ENCODE measurements at places on chromosomes 6 and 20.

DNA sequence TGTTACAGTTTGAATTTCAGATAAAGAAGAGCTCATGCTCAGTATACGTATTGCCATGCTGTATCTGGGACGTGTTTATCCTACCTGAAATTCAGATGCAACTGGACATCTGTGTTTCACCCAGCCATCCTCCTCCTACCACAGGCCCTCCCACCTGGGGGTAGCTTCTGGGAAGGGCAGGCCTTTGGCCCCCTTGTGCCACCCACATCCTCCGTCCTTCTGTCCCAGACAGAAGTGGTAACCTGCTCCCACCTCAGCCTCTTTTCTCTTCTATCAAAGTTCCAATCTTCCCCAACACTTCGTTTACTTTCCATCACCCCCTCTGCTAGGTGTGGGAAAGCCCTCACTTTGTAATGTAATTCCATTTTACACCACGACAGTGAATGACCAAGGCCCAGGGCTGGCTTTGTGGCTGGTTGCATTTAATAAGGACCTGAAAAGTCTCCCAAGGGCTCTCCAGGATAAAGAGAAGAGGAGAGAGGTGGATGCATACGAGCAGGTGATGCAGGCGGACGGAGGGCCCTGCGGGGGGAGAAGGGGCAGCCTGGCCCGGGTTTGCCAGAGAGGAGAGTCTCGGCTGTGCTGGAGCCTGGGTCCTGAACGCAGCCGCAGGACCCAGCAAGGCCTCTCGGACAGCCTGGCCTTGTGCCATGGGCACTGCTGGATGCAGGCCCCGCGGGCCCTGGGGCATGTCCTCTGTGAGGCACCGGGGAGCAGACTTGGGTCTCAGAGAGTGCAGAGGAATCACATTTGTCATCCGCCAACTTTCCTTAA is 98.4 kb downstream of the PSMB1 start:
- DNase-seq, result no peak

DNA sequence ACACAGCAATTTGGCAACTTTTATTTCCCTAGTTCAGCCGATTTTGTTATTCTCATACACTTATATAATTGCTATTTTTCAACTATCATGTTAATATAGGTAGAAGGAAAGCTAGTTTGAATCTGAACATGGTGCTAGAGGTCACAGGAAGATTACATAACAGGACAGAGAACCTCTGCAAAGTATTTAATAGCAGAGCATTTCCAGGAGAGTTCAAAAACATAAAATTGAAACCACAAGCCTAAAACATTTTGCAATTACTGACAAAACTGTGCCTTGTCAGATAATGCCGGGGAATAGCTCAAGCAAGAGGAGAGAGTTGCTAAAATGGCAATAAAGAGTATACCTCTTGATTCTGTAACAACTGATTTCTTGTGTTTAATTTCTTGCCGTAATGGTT is 70.8 kb downstream of the TFAP2B start:
- no peak for DNase-seq

- DNase-seq, result no peak
Observed at GRCh38 chr6:90384720-90385119, 88.1 kb upstream of the BACH2 start.

DNA sequence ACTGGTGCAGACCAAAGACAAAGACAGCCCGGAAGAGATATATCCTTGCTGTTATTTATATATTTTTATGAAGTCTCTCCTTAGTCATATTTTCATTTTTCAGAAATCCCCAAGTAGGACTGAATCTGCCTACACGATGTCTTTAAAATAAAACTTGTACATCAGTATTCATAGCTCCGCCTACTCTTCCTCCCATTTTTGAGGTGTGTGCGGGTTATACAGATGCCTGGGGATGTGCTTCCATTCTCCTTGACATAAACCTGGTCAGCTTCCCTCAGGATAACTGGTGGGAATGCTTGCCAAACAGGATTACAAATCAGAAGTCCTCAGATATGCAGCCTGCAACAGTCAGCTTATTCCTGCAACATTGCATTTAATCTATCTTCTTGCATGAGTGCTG is 264.2 kb downstream of the PHACTR1 start:
- DNase-seq, result no peak

DNA sequence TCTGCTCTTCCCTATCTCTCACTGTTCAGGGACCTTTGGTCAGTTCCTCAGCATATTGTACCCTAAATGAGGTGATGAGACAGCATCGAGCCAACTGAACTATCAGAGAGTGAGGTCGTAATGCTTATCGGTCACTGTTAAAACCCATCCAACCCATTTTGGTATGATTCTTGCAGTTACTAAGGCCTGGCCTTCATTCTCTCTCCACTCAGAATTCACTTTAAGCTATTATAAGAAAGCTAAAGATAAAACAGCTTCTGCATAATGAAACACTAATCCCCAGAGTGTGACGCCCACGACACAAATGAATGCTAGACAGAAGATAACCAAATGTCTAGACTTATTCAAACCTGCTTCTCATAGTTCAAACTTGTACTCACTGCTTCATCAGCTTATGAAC is 175.8 kb downstream of the GMPR start:
- no peak for DNase-seq

DNA sequence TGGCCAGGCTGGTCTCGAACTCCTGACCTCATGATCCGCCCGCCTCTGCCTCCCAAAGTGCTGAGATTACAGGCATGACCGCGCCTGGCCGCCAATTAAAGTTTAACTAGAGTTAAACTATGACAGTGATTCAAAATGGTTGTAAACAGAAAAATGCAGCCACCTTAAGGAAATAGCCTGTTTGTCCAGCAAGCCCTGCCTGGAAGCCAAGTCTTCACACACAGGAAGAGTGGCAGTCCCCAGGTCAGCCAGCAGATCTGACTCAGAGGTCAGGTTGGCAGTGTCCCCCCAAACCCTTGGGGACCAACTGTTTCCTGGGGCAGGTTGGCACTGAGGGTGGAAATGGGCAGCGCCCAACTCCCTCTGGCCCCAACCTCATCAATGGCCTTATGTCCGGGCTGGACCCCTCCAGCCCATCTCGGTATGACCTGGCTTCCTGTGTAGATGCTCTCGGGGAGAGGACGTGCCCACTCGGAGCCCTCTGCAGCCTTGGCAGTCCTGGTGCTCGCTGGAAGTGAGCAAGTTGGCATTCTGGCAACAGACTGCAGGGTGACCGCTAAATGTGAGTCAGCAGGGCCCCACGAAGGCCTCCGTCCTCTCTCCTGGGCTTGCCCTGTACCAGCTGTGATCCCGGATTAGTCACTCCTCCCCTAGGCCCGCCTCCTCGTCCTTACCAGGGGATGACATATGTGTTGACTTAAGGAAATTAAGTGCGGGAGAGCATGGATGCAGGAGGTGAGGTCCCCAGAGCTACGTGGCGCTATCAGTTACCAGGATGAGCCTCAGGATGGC is 9.7 kb upstream of the HSP90AB1 start:
- peak; percentile 88 for DNase-seq

DNA sequence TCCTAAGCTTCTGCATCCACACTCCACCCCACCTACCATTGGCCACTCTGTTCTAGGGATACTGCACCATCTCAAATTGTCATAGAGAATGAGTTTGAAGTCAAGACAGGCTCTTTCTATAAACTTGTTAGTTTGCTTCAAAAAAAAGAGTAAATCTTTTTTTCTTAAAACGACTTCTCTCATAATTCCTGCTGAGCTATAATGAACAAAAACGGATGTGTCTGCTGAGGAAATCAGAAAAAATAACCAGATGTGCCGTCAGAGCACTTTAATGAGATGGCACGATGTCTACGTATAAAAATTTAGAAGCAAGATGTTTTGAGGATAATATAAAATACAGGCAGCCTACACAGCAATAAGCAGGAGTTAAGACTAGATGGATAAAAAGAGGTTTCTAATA is 24.0 kb upstream of the DDO start:
- no peak for DNase-seq

GRCh38 chr6:136365776-136366354 is 76.2 kb upstream of the BCLAF1 start:
- DNase-seq, result no peak

DNA sequence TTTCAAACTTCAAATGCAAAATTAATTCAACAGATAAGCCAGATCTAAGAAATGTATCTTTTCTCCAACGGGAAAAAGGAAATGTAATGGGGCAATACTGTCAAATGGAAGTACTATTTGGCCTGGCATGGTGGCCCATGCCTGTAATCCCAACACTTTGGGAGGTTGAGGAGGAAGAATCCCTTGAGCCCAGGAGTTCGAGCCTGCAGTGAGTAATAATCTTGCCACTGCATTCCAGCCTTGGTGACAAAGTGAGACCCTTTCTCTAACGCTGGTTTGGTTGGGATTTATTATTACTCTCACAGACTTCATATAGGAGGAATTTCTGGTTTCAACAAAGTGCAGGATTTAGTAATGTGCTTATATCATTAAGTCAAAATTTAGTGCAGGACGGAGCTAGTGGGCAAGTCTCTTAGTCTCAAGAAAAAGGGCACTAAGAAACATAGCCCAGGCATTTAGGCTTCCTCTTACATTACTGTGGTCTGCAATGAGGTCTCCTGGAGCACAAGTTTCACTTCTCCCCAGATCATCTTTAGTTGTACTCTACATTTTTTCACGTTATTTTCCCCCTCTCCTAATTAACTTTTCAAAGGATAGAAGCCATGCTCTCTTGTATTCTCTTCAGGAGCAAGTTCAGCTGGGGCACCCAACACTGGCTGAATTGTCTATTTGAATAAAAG is 23.1 kb downstream of the TRIM27 start:
- DNase-seq, result no peak

GRCh38 chr6:5998711-5999687 is 7.7 kb downstream of the NRN1 start:
- no peak for DNase-seq

- peak; percentile 46 for DNase-seq
Observed at GRCh38 chr6:160455541-160456213, 107.5 kb downstream of the SLC22A3 start.

- no peak for DNase-seq
Observed at GRCh38 chr6:43310134-43310533, 1.5 kb upstream of the CRIP3 start.

DNA sequence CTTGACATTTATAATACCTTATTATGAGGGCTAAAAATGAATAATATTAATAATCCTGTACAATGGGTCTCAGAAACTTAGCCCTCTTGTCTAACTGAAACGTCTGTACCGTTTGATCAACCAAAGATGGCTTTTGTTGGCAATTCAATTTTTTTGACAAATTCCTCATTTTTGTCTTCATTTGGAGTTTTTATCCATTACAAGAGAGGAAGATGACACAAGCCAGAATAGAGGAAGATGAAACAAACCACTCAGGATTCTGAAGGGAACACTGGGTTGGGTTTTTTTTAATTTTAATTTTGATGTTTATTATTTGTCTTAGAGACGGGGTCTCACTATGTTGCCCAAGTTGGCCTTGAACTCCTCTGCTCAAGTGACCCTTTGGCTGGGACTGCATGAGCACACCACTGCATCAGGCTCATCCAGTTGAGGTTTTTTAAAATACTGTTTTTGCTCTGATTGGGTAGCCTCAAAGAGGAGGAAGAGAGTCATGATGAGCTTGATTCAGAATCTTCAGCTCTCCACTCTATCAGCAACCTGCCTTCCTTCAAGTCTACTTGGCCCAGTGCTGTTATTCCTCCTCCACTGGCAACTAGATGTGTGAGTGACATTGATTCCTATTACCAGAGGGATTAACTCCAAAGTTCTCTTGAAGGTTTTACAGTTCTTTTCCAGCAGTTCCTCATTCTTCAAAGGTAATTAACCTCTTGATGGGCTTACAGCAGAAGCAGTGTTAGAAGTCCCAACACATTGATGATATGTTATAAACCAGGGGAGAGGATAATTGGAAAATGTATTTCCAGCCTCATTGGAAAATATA is 71.3 kb downstream of the ATXN1 start:
- no peak for DNase-seq

- DNase-seq, result no peak
Observed at GRCh38 chr6:150290429-150290828, 78.4 kb upstream of the IYD start.

DNA sequence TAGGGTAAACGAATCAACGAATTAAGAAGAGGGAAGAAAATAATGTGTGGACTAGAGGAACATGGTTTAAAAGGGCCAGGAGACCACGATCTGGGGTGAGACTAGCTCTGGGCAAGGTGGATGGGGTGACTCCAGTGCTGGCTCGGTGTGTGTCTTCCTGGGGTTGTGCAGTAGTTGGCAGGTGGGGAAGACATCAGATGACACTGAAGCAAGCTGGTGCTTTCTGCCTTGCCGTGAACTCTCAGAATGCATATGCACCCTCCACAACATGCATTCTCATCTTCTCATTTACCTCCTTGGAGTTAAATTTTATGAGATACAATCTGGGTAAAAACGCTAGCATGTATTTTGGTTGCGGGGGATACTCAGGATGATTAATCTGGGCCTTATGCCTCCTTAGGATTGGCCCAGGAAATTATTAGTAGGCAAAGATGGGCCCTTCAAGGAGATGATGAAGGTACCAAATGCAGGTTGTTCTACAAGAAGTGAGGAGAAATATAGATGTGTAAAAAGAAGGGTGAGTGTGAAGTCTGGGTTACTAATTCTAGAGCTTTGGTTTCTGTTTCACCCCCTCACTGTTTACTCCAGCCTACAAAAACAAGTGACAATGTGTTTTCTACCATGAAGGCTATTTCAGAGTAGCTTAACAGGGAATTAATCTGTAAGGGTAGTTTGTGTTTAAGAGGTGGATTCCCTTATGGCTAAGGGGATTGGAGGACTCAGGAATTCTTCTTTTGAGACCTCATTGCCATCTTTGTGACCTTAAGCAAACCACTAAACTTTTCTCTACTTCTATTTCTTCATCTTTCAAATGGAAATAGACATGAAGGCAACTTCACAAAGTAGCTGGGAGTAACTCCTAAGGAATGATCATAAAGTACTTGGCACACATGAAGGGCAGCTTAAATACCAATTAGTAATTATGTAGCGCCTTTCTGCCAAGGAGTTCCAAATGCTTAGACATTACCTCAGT is 71.0 kb upstream of the SUPT3H start:
- DNase-seq, result no peak

- no peak for DNase-seq
Observed at GRCh38 chr6:54093326-54093948, 17.8 kb upstream of the MLIP start.

- no peak for DNase-seq
Observed at GRCh38 chr20:62951143-62951895, 1.2 kb upstream of the SLC17A9 start.

- DNase-seq, result no peak
Observed at GRCh38 chr6:101439790-101440189, 46.3 kb downstream of the GRIK2 start.

- DNase-seq, result no peak
Observed at GRCh38 chr20:35551503-35551902, 9.6 kb downstream of the ERGIC3 start.

DNA sequence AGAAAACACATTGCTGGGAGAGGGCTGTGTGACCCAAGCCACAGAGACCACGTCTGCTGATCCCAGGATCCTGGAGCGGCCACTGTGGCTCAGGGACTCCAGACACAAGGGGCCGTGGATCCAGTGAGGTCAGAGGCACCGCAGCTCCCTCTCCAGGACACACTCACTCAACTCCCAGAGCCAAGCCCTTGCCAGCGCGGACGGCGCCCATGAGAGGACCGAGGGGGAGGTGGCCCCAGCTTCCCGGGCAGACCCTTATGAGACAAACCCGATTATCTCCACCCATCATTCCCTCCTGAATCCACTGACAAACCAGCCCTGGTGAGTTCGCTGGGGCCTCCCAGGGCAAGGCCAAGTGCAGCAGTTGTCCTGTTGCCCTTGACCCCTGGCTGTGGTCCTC is 201.2 kb downstream of the TAF4 start:
- no peak for DNase-seq

- DNase-seq, result no peak
Observed at GRCh38 chr20:18066421-18067333, 9.0 kb upstream of the OVOL2 start.

- no peak for DNase-seq
Observed at GRCh38 chr20:32585586-32586127, 524 bp upstream of the NOL4L start.

- no peak for DNase-seq
Observed at GRCh38 chr6:145235207-145235606, 500.1 kb downstream of the EPM2A start.
